ENCODE measurements at places on chromosomes 3 and 15.

- DNase-seq, result no peak
Observed at GRCh38 chr3:33926998-33927605, 128.7 kb downstream of the PDCD6IP start.

DNA sequence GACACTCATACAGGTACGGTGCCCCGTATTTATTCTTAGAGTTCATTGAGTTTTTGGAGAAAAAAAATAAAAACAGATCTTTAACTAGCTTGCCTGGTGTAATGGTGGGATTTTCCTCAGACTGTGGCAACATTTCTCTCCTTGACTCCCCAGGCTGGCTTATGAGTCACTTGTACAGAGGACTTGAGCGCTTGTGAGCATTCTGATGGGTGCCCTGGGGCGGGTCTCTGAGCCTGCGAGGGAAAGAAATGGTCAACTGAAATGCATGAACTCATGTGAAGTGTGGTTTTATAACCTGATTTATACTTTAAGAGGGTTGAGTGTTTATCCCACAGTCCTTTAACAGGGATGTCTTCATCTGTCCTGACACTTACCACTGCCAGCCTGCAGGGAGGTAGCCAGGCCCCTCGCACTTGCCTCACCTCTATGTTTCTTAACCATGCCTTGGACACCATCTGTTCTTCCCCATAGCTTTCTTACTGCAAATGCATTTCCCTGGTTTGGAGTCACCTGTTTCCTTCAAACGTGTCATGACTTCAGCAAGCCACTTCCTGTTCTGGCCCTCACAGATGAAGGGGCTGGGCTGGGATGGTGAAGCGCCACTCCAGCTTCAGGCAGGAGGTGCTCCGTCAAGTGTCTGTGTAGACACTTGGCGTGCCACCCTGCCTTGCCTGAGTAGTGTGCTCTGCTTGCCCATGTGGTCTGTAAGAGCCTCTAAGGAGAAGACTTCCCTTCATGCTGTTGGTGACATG lies 118.7 kb downstream of the PDE8A start:
- no peak for DNase-seq

GRCh38 chr3:115113367-115113766 lies 33.7 kb downstream of the ZBTB20 start:
- DNase-seq, result no peak

DNA sequence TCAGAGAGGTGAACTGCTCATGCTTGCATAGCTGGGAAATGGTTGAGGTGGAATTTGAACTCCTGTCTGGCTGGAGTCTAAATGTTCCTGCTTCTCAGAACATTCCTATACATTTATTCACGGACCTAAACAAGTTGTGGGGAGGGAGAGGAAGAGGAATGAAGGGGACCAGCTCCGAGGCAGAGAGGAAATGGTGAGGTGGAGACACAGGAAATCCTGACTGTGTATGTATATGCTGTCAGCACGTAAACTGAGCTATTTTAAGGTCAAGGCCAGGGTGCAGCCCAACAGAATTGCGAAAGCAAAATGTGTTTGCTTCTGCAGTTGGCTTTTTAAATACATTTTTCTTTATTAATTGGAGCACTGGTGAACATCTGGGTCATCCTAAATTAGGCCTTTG lies 74.1 kb upstream of the POMGNT2 start:
- peak; percentile 16 for DNase-seq

GRCh38 chr3:71129611-71130431 lies 453.7 kb downstream of the FOXP1 start:
- DNase-seq, result peak; percentile 24

GRCh38 chr15:93182703-93183205 lies 93.7 kb upstream of the RGMA start:
- DNase-seq, result no peak

- no peak for DNase-seq
Observed at GRCh38 chr3:124781476-124782376, 51.5 kb downstream of the UMPS start.

DNA sequence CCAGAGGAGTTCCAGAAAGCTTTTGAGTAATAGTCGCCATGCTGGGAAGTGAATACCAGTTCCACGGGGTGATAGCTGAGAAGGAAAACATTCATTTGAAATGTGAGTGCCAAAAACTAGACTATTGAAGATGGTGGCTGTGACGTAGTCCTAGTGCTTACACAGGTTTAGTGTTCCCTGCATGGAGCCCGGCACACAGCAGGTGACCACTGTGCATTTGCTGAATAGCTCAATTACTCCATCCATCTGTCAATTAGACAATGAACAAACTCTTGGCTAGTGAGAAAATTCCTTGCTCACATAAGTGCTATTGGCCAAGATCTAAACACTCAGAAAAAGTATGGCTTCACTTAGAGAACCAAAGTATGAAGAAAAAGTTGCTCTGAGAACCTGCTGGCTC lies 448.1 kb upstream of the WNT5A start:
- DNase-seq, result no peak

DNA sequence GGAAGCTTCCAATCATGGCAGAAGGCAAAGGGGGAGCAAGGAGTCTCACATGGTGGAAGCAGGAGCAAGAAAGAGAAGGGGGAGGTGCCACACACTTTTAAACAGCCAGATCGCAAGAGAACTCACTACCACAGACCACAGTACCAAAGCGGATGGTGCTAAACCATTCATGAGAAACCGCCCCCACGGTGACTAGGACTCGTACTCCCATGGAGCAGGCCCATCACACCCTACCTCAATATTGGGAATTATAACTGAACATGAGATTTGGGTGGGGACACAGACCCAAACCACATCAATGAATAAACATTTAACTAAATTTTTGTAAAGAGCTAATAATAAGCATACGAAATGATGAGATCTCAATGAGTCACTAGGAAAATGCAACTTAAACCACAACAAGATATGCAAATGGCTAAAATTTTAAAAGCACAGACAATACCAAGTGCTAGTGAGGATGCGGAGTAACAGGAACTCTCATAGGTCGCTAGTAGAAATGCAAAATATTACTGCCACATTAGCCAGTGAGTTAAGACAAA lies 10.0 kb downstream of the MRPS25 start:
- DNase-seq, result peak; percentile 6

- DNase-seq, result no peak
Observed at GRCh38 chr3:6803619-6804018, 57.3 kb upstream of the GRM7 start.

- no peak for DNase-seq
Observed at GRCh38 chr3:128590948-128591347, 59.7 kb downstream of the RPN1 start.

DNA sequence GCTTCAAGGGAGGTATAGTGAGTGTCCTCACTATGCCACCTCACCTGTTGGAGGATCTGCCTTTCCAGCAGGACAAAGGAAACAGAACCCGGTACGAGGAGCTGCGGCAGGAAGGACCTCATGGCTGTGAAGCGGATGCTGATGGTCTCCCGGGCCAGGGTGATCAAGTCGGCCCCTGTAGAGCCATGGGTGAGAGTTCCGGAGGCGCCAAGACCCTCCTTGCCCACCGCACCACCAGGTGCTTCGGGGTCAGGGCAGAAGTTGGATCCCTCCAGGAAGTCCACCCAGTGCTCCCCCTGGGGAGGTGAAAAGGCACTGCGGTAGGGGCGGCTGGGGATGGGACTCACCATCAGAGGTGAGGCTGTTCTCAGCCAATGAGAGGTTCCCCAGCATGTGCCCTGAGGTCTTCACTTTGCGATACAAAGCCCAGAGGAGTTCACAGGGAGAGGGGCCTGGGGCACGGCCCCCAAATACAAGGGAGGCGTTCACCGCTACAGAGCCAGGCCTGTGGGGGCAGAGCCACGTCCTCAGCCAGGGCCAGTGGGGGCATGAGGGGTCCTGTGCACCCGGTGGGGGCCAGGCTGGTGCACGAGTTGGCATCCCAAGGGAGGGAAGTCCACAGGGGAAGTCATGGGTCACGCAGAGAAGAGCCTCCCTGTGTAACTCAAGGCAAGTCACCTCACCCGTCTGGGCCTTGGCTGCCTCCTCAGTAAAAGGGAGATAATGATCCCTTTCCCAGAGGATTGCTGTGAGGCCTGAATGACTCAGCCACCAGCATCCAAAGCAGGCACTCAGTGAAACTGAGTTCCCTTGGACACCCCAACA lies 27.7 kb downstream of the C15orf39 start:
- no peak for DNase-seq

DNA sequence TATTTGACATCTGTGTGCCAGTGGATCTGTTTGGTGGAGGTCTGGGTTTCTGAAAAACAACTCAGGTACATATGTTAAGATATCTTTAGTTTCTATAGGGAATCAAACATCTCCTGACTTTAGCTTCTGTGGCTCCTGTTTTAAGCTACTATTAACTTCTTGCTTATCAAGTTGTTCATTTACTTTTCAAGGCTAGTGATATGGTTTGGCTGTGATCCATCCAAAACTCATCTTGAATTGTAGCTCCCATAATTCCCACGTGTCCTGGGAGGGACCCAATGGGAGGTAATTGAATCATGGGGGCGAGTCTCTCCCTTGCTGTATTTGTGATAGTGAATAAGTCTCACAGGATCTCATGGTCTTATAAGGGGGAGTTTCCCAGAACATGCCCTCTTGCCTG lies 41.4 kb downstream of the ZNF860 start:
- DNase-seq, result no peak

GRCh38 chr3:108293858-108294257 lies 2.5 kb upstream of the HHLA2 start:
- no peak for DNase-seq

- peak; percentile 14 for DNase-seq
Observed at GRCh38 chr3:16841904-16842271, 42.9 kb upstream of the PLCL2 start.

- no peak for DNase-seq
Observed at GRCh38 chr3:49533786-49534519, 20.3 kb upstream of the BSN start.

DNA sequence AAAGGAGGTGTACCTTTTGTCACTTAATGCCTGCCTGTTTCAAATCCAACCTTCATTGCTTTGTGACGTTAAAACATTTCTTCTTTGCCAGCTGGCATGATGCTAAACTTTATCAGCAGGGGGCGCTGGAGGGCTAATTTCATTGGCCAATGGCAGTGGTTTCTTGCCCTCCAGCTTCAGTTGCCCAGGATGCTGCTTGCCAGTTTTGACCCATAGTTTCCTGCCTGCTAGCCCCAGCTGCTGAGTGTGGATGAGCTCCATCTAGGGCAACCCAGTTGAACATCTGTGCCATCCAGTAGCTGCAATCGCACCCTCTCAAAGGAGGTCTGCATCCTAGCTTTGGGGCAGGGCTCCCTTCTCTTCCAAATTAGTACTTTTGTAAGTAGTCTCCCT lies 22.1 kb downstream of the ACKR2 start:
- DNase-seq, result peak; percentile 64

DNA sequence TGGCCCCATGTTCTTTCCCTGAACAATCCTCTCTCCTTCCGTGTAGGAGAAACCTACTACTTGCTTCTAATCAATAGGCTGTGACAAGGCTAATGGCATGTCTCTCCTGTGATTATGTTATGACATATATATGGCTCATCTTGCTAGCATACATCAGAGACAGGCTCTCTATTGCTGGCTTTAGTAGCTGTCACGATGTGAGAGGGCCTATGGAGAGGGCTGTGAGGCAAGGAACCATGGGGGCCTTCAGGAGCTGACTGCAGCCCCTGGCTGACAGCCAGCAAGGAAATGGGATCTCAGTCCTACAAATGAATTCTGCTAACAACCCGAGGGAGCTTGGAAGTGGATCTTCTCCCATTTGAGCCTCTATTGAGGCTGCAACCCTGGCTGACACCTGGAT lies 96.3 kb downstream of the EOMES start:
- DNase-seq, result no peak

- DNase-seq, result no peak
Observed at GRCh38 chr3:17070161-17070959, 185.6 kb downstream of the PLCL2 start.

- no peak for DNase-seq
Observed at GRCh38 chr3:107752202-107752990, 229.6 kb downstream of the BBX start.

GRCh38 chr3:72465853-72466252 lies 382.4 kb downstream of the SHQ1 start:
- DNase-seq, result no peak

GRCh38 chr3:44914936-44915335 lies 40.5 kb downstream of the TGM4 start:
- DNase-seq, result no peak

DNA sequence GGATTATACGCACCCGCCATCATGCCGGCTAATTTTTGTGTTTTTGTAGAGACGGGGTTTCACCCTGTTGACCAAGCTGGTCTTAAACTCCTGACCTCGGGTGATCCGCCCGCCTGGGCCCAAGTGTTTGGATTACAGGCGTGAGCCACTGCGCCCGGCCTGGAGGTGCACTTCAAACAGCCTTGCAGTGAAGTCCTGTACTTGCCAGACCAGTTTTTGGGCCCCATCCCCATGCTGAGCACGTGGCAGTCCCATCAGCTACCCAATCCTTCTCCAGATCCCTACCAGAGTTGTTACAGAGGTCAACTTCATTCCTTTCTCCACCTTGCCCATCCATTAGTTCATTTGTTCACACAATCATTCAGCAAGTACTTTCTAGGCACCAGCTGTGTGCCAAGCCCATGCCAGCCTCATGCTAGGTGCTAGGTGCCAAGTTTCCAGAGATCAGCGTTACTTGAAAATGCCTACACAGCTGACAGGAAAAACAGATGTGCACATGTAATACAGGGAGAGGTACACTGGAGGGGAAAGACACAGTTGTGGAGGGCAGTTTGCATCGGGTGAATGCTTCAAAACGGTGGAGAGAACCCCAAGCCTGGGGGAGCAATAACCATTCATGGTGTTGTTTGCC lies 2.2 kb downstream of the DNAH1 start:
- no peak for DNase-seq

- no peak for DNase-seq
Observed at GRCh38 chr3:123064914-123065313, 1.9 kb upstream of the PDIA5 start.

GRCh38 chr3:14631687-14632441 lies 19.7 kb upstream of the CCDC174 start:
- DNase-seq, result no peak

DNA sequence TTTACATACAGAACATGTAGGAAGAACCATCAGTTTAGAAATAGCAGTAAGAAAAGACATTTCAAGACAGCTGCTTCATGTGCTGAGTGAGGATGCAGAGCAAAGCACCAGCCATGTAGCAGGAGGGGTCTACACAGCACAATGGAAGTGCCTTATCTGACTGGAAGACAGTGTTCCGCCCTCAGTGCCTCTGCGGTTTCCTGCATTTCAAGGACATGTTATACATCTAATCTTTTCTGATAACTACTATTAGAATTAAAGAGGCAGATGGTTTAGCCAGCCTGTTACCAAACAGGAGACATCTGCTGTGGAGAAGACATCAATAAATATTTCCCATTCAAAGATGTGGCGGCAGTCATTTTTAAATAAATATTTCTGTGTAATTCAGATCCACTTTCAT lies 10.6 kb downstream of the LSG1 start:
- no peak for DNase-seq

- DNase-seq, result no peak
Observed at GRCh38 chr3:113110267-113110666, 101.1 kb upstream of the BOC start.

GRCh38 chr15:36495456-36495991 lies 83.9 kb upstream of the CDIN1 start:
- no peak for DNase-seq

- no peak for DNase-seq
Observed at GRCh38 chr3:89414270-89414669, 306.8 kb downstream of the EPHA3 start.

All from effector CD4-positive, alpha-beta T cell (primary cell).